ENCODE measurements at places on chromosomes 2 and 18.

DNA sequence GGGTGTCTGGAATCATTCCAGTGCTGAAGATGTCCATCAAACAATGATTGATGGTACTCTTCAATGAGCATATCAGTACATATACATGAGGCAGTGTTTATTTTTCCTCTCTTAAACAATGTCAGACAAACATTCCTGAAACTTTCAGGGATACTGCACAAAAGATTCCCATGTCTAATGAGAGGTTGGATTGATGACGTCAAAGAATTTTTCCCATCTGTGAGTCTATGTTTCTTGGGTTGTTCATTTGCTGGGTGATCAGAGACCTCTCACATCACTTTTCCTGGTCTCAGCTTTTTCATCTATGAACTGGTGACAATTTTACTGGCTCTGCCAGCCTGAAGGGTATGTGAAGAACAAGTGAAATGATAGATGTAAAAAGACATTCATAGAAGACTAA is 325.5 kb downstream of the EN1 start:
- no peak for DNase-seq

GRCh38 chr2:71503837-71504236 is 50.5 kb downstream of the DYSF start:
- no peak for DNase-seq

DNA sequence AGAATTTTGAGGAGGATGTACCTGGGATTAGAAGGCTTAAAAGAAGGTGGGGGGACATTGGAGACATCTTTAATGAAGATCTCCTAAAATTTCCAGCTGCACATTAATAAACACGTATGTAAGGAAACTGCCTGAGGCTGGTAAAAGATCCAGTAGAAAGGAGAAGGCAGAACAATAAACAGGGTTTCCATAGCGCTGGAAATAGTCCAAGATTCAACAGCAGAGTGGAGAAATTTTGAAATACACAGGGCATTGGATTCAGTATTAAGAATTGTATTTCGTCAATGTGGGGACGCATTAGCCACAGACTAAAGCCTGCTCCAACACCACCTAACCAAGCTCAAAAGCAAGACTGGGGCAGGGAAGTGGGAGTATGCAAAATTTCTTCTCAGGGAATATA is 606.9 kb upstream of the NRXN1 start:
- DNase-seq: no peak

- DNase-seq: no peak
Observed at GRCh38 chr2:203326356-203326755, 1.8 kb upstream of the ABI2 start.

DNA sequence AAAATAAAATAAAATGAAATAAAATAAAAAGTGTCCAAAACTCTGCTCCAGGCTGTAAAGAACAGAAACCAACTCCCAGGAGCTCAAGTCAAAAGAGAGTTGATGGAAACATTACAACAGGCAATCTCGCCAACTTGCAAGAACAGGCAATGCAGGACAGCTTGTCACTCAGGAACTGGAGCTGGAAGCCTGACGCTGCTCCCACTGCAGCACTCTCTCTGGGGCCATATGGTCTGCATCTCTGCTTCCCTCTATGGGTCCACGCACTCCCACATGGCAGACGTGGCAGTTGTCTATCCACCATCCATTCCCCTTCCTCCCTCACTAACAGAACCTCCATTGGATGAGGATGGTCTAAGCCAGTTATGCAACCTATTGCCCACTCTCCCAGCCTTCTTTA is 23.3 kb upstream of the ARPC2 start:
- no peak for DNase-seq

DNA sequence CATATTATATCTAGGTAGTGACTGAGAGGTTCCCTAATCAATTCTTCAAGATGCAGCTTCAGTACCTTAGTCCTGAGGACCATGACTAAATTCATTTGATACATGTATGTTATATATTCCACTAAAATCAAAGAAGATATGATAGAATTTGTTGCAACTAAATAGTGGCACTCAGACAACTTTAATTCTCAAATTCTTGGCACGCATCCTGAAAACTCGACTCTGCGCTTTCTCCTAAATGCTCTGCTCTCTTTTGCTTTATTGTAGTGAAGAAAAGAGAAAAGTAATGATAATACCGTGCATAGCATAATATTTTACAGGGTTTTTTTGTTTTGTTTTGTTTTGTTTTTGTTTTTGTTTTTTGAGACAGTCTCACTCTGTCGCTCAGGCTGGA is 475.3 kb downstream of the ARHGAP15 start:
- DNase-seq: no peak

DNA sequence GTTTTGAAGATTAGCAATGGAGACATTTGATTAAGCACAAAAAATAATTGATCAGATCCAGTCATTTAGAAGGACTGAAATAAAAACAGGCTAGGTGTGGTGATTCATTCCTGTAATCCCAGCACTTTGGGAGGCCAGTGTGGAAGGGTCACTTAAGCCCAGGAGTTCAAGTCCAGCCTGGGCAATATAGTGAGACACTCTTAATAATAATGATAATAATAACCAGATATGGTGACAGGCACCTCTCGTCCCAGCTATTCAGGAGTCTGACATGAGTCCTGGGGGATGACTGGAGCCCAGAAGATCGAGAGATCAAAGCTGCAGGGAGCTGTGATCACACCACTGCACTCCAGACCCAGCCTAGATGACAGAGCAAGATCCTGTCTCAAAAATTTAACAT is 3.5 kb upstream of the FN1 start:
- DNase-seq: no peak

- no peak for DNase-seq
Observed at GRCh38 chr2:176494949-176495353, 225.7 kb downstream of the MTX2 start.

Measured in CD4-positive, alpha-beta T cell (primary cell).